Endothelial cell (in vitro differentiated cells): ENCODE measurements at places on chromosomes 1 and 21.
A peak's percentile ranks its signal among the peaks of the same experiment; 100 is the strongest.

- no peak for DNase-seq
These were observed 45.2 kb downstream of the EDEM3 start for GRCh38 chr1:184709418-184709817.

GRCh38 chr1:153343811-153344717 is 4.6 kb downstream of the PGLYRP4 start:
- no peak for DNase-seq

DNA sequence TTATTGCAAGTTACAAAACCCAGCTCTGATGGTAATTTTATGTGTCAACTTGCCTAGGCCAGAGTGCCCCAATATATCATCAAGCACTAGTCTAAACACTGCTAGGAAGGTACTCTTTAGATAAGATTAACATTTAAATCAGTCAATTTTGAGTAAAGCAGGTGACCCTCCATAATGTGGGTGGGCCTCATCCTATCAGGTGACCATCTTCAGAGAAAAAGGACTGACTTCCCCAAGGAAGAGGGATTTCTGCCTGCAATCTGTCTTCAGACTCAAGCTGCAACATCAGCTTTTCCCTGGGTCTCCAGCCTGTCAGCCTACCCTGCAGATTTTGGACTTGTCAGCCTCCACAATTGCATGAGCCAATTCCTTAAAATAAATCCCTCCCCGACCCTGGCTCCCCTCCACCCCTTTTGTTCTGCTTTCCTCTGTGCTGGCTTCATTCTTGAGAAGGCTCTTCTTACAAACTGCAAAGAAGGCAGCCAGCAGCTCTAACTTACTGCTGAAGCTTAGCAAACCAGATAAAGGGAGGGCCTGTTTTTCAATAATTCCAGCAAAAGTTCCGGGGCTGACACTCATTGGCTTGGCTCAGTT is 56.4 kb upstream of the RUNX3 start:
- DNase-seq, result no peak

DNA sequence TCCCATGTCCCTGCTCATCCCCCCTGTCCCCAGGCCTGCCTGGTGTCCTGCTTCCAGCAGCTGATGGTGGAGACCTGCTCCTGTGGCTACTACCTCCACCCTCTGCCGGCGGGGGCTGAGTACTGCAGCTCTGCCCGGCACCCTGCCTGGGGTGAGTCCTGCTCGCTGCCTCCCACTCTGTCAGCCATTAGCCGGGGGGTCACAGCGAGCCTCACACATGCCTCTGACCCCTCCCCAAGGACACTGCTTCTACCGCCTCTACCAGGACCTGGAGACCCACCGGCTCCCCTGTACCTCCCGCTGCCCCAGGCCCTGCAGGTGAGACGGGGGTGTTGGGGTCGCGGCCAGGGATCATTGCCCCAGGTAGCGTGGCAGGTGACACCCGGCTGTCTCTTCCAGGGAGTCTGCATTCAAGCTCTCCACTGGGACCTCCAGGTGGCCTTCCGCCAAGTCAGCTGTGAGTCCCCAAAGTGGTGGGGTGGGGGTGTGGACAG is 10.0 kb downstream of the SCNN1D start:
- DNase-seq, result peak; percentile 87

DNA sequence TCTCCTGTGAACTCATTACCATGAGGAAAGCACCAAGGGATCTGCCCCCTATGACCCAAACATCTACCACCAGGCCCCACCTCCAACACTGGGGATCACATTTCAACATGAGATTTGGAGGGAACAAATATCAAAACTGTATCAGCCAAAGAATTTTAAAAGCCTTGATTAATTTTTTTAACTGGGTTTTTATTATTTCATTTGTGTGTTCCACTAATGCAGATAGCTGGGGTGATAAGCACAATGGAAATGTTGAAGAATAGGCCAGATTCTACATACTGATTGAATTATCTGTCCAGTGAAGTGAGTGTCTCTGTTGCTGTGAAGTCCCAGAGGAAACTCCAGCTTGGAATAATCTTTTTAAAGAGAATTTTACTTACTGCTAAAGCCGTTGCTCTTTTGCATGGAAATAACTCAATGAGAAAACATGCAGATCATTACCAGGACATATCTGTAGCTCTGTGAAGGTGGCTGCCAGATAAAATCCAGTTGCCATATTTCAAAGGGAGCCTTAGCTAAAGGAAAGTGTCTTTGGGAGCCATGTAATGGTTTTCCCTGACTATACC is 44.4 kb upstream of the DHCR24 start:
- DNase-seq, result no peak
